ENCODE measurements at places on chromosomes 1 and 21. TPM values are rescaled to one million over a fixed set of nuclear protein-coding genes. Genes with fewer than 3 reads are reported as not detected.

GJA9 gene
- total RNA-seq: not detected

GDAP2 gene
- 61.0 TPM for total RNA-seq

F5 gene
- total RNA-seq: not detected

FABP3 gene
- total RNA-seq: 139 TPM

ZMYM4 gene
- 95.5 TPM for total RNA-seq

LCE1F gene
- total RNA-seq: not detected

F13B gene
- total RNA-seq: not detected

All from parietal lobe (tissue), 2 donors.